Cerebellum (tissue), 4 donors: ENCODE measurements at places on chromosomes 2 and 18. TPM values are rescaled to one million over a fixed set of nuclear protein-coding genes. Genes with fewer than 3 reads are reported as not detected.

DNA sequence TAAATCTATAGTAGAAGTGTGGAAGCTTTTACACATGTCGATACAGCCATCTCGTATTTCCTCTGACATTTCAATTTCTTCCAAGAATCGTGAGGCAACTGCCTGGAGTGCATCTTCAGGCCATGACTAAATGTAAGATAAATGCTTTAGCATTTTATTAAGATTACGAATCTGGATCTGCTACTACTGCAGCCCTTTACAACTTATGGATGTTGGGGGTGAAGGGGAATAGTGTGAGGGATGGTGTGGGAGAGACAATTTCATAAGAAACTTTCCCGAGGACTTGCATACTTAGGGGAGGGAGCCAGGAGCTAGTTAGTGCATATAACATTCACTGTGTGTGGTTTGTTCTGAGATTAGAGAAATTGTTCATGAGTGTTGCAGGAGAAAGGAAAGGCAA is 204.8 kb downstream of the SLC39A10 start:
- no peak for DNase-seq

Gene DSG1
- 0.27 TPM for total RNA-seq

Gene ANKRD23
- total RNA-seq = 8.0 TPM

- DNase-seq = no peak
Measured at GRCh38 chr2:173161040-173161439, 85.4 kb downstream of the MAP3K20 start.

Gene PLGLB2
- 7.3 TPM for total RNA-seq

Gene CENPA
- total RNA-seq = 4.6 TPM

DNA sequence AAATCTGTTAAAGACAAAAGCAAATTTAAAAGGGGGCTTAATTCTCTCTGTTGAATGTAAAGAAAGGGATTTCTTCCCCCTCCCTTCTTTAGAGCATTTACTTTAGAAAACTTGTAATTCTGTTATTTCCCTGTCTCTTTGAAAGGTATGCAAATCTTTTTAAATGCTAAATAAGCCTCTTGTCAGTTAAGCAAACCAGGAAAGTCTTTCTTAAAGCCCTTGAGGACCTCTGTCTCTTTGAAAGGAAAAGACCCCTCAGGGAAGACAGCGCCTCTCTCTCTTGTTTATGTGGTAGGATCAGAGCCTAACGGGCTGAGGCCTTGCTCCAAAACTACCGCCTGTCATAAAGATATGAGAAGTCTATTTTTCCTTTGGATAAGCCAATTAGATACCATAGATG is 139.9 kb upstream of the CDH7 start:
- no peak for DNase-seq

GRCh38 chr18:11050966-11051365 is 98.4 kb downstream of the PIEZO2 start:
- DNase-seq = no peak

Gene NAT8
- not detected for total RNA-seq

- DNase-seq = no peak
Measured at GRCh38 chr2:170610615-170611014, 104.5 kb upstream of the SP5 start.

Gene KCNE4
- 1.5 TPM for total RNA-seq

Gene OTOS
- total RNA-seq = 1.4 TPM

DNA sequence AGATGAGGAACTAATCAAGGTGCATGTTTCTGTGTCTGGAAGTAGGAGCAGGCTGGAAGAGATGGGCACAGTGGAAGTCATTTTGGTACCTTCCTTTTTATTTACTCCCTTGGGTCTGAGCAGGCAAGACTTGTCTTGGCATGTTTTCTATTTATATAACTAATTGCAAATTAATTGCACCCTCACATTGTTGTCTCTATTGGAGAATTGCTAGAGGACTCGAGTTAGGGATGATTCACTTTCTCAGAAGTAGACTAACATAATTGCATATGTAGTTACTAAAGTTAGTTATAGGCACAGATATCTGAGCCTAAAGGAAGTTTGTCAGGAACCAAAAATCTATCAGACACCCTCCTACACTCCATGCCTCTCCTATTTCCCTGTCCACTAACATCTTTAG is 92.8 kb upstream of the NRP2 start:
- no peak for DNase-seq

Gene RNF152
- 80.7 TPM for total RNA-seq

Gene ALLC
- total RNA-seq = not detected

DNA sequence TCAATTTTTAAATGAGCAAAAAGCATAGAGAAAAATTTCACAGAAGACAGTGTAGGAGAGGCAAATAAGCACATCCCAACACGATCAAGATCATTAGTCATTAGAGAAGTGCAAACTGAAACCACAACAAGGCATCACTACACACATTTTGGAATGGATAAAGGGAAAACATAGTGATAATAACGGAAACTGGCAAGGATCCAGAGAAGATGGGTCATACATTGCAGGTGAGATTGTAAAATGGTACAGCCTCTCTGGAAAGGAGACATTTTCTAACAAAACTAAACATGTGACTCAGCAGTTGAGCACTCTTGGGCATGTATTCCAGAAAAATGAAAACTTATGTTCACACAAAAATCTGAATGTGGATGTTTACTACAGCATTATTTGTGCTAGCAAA is 98.3 kb upstream of the TMEM17 start:
- DNase-seq = no peak

DNA sequence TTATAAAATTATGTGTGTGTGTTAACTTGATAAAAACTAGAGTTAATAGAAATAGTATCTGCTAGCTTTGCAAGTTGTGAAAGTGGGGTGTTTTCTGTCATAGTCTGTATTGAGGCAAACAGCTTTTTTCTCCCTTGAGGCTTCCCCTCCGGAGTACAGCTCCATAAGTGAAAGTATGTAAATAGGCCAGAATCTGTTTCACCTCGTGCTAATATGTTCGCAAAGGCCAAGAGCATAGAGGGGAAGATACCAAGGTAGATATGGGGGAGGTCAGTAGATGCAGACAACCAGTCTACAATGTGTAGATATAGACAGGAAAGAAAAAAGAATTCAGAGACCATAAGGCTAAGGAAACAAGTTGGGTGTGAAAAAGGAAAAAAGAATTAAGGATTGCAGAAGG is 72.9 kb downstream of the PTRHD1 start:
- DNase-seq = no peak

DNA sequence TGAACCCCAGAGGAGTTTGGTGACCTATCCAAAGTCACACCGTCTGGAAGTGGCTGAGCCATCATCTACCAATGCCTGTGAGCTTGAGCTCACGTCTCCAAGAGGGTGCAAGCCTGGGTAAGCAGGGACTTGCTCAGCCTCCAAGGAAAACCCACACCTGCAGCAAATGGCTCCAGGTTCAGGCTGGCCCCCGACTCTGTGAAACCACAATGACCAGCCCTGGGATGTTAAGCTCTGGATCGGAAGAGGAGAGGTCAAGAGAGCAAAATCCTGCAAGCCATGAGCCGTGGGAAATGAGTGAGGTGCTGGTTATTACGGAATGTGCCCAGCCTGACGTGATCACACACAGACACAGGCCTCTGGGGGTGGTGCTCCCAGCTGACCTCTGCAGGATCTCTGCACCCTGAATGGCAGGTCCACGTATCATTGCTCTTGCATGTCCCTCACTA is 94.1 kb upstream of the OTOS start:
- no peak for DNase-seq

DNA sequence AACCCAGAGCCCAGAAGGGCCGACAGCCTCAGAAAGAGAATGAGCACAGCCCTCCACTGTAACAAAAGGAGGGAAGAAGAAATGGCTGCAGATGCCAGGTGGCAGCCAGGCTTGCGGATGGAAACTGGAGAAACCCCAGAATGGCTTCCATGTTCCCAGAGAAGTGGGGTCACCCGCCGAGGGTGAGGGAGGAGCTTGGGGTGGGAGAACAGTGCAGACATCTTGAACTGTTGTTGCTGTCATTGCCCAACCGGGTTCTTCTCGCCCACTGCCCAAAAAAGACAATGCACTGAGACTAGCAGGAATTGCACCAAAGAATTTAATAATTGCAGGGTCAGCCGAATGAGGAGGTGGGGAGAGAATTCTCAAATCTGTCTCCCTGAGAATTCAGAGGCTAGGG is 223.2 kb upstream of the RAB6C start:
- no peak for DNase-seq

Gene FECH
- 21.3 TPM for total RNA-seq

DNA sequence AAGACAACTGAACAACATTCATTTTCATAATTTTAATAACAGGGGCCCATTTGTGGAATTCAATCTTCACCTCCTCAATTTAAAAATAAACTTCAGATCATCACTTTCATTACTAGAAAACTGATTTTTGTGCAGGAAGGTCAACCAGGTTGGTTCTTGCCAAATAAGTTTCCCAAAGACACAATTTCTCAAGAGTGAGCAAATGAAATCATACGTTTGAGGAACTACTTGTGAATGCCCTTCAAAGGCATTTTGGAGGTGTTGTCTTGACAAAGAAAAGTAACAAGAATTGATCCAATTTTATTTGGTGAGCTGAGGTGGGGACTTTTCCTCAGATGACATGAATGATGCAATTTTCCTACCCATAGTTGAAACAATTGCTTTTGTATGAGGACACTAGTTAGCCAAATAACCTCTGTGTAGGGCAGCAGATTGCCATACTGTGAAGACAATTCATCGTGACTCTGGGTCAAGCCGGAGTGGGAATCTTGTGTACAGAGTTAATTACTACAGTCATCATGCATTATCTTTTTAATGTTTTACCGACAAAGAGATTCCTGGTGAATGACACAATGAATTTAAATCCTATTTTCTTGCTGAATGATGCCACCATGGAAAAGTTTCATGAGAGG is 121.8 kb downstream of the TGFA start:
- no peak for DNase-seq

Gene TFPI
- 40.3 TPM for total RNA-seq

- DNase-seq = no peak
Measured at GRCh38 chr2:172173174-172173706, 70.5 kb upstream of the DLX2 start.

Gene TUBB8B
- total RNA-seq = not detected

Gene PDE11A
- total RNA-seq = 14.3 TPM

DNA sequence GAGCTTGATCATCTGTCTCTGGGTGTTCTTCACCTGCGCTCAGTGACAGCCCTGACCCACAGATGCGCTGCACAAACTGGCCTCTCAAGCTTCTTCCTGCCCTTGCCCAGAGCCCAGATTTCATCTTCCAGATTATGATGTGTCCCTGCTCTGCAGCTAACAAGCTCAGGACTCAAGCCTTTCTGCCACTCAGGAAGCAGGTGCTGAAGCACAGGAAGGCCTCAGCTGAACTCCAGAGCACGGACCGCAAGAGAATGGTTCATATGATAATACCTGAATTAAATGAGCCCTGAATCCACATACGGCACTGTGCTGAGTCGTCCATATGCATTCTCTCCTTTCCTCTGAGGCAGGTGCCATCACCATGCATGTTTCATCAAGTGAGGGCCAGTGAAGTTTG is 3.8 kb downstream of the CD207 start:
- no peak for DNase-seq

Gene ACVR1C
- total RNA-seq = 0.45 TPM

GRCh38 chr2:172447811-172448493 is 20.6 kb downstream of the ITGA6 start:
- no peak for DNase-seq

Gene CNTNAP5
- total RNA-seq = 49.7 TPM

DNA sequence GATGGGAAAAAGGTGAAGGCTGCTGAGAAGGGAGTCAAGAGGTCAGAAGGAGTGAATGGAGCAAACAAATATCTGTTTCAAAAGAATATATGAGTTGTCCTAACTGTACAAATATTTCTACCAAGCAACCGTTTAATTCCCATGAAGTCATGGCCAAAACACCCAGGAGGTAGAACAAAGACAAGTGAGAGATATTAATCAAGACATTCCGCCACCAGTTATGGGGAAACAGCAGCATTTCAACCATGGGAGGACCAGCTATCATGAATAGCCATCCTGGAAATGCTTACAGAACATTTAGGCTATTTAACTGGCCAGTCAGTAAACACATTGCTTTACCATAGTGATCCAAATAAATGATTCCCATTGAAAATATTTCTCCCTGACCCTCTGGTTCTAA is 396.3 kb downstream of the IRS1 start:
- DNase-seq = no peak
